Bronchial smooth muscle cell (primary cell): ENCODE measurements at places on chromosomes 5 and 9. TPM values are rescaled to one million over a fixed set of nuclear protein-coding genes. Genes with fewer than 3 reads are reported as not detected.

Gene TIFAB
- total RNA-seq: not detected in 2 replicates

Gene SV2C
- not detected in 2 replicates for total RNA-seq

Gene RAI14
- 56.6 and 78.7 TPM in 2 replicates for total RNA-seq

Gene PRR16
- 1.6 and 5.2 TPM in 2 replicates for total RNA-seq

Gene CTNNAL1
- total RNA-seq: 14.0 and 60.4 TPM in 2 replicates

Gene C5orf52
- not detected in 2 replicates for total RNA-seq

Gene CORO2A
- under 0.01 TPM in 2 replicates for total RNA-seq
